ENCODE measurements at places on chromosomes 16 and 17.

- DNase-seq = no peak
Observed at GRCh38 chr16:29909391-29909790, 9.1 kb downstream of the ASPHD1 start.

GRCh38 chr16:81718637-81719036 lies 60.5 kb upstream of the PLCG2 start:
- DNase-seq = no peak

GRCh38 chr17:62823111-62823893 lies 15.2 kb upstream of the MARCHF10 start:
- no peak for DNase-seq

DNA sequence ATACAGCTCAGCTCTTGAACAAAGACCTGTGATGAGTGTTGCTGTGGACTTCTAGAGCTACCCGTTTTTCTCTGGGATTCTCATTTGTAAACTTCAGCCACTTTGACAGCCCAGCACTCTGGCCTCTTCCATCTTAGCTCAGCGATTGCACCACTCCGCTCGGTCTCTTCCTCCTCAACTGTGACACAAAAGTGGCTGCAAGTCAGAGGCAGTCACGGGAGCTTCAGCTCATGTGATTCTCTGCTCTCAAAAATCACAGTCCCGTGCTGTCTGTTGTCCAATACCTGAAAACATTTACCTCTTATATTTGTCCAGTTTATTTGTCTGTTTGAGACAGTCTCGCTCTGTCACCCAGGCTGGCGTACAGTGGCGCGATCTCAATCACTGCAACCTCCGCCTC lies 75.7 kb upstream of the DNAH17 start:
- no peak for DNase-seq

- no peak for DNase-seq
Observed at GRCh38 chr16:49344401-49344800, 29.2 kb upstream of the C16orf78 start.

- DNase-seq = no peak
Observed at GRCh38 chr16:84483882-84484565, 20.4 kb downstream of the MEAK7 start.
